ENCODE measurements at places on chromosomes 2 and 18.

DNA sequence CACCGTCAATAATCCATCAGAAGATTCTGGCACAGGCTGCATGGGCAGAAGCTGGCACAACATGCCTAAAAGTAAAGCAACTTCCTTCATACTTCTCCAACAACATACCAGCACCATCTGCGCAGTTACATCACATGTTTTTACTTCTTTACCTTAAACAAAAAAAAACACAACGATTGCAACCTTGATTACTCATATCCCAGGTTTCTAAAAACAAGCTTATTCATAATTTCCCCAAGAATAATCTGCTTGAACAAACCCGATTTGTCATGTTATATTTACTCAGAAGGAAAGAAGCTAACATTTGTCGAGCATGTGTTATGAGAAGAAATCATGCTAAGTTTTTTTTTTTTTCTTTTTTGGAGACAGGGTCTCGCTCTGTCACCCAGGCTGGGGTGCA is 54.7 kb downstream of the THADA start:
- H3K36me3 ChIP-seq = peaks cover 18% of the 10 kb centered on the region
- H3K4me1 ChIP-seq = no peaks in the 10 kb centered on the region
- no peaks in the 10 kb centered on the region for H3K27me3 ChIP-seq
- no peak for DNase-seq
- no peak overlapping the region for H3K4me3 ChIP-seq

- no peak overlapping the region for H3K27ac ChIP-seq
- no peaks in the 10 kb centered on the region for H3K4me1 ChIP-seq
- H3K36me3 ChIP-seq = no peaks in the 10 kb centered on the region
- no peak for DNase-seq
- no peak overlapping the region for H3K4me3 ChIP-seq
Measured at GRCh38 chr2:80244905-80245584, 59.5 kb downstream of the LRRTM1 start.

GRCh38 chr2:49053156-49053555 is 101.2 kb downstream of the FSHR start:
- no peaks in the 10 kb centered on the region for H3K36me3 ChIP-seq
- H3K27me3 ChIP-seq = no peaks in the 10 kb centered on the region
- no peak for DNase-seq
- H3K4me1 ChIP-seq = no peaks in the 10 kb centered on the region

GRCh38 chr18:76456018-76456750 is 38.9 kb downstream of the ZNF516 start:
- no peak overlapping the region for H3K27ac ChIP-seq
- H3K36me3 ChIP-seq = no peaks in the 10 kb centered on the region
- H3K4me1 ChIP-seq = peaks cover 17% of the 10 kb centered on the region
- no peak for DNase-seq

DNA sequence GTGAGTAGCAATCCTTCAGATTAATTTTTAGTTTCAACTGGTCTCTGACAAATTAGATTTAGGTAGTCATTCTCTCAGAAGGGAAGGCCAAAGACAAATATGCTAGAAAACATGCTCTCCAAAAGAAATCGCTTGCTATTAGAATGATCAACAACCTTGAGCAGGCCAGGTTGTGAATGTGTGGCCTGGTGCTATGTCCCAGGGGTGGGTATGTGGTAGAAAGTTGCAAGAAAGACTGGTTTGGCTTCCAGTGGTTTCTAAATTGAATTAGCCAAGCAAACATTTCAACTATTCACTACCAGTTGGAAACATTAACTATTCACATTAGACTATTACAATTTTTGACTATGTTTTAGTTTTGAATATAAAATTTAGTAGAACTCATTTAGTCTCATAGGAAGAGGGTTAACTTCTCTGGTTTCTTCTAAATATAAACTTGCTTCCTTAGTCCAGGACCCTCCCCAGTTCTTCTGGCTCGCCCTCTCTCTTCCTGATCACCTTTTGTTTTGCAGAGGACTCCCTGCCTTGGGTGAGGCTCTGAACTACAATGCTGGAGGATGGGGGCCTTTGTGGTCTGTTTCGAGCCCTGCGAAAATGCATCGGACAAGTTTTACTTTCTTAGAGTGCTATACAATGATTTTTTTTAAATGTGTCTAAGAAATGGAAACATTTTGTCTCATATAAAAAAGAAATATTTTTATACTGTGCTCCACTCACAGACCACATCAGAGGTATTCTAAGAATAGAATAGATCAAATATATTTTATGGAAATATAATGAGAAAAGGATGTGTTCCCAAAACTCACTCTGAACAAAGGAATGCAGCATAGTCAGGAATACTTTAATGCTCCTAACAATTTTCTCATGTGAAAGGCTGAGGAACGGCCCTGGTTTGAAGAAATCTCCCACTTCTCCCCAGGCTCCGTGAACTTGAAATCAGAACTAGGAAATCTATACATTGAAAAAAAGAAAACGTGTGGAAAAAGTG is 375.0 kb upstream of the ZEB2 start:
- no peak overlapping the region for H3K4me3 ChIP-seq
- no peak for DNase-seq
- no peak overlapping the region for H3K27ac ChIP-seq
- no peaks in the 10 kb centered on the region for H3K27me3 ChIP-seq
- peaks cover 3% of the 10 kb centered on the region for H3K4me1 ChIP-seq

DNA sequence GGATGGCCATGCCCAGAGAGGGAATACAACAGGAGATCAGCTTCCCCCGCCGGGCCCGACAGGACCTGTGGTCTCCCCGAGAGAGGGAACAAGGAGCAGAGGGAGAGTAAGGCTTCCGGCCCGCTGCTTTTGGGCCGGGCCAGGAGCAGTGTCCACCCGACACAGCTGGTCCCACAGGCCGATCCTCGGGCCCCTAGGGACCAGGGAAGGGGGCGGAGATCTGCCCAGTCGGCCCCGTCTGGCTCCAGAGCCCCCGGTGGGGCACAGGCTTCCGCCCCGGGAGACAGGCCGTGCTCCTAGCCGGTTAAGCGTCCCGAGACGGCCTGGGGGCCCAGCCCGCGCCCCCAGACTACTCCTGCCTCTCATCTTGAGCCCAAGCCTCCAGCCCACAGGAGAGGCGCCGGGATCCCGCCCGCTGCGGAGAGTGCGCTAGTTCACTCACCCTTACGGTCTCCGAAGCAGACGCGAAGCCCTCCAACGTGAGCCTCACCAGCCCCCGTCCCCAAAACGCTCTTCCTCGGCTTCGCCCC is at the start of gene MCFD2:
Gene MCFD2 (minus strand): TSS at position 526 of the 530 bp plus-strand sequence. CDS start 6,635 bp downstream, outside the sequence.
- peaks cover 30% of the 10 kb centered on the region for H3K4me1 ChIP-seq
- peak within 1 kb of the TSS; percentile 92 for H3K27ac ChIP-seq
- peaks cover 11% of the 10 kb centered on the region for H3K36me3 ChIP-seq
- H3K27me3 ChIP-seq = no peaks in the 10 kb centered on the region

GRCh38 chr2:45285771-45286390 is 276.6 kb upstream of the SIX2 start:
- H3K36me3 ChIP-seq = no peaks in the 10 kb centered on the region
- H3K27me3 ChIP-seq = peaks cover 43% of the 10 kb centered on the region
- H3K4me3 ChIP-seq = no peak overlapping the region
- H3K27ac ChIP-seq = no peak overlapping the region
- DNase-seq = no peak

DNA sequence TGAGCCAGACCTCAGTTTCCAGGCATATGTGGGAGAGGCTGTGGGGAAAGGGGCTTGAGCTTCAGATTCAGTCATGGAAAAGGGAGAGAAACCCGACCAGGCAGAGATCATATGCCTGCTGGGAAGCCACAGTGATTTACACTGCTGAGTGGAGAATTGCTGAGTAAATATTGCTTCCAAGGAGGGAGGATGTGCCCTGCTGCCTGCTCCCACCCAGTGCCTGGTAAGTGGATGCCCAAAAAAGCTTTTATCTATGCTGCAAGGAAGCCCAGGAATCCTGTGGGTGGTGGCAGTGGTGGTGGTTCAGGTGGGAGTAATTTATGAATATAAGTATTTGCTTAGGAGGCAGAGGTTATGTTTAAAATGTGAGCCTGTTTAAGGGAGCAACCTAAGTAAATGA is 39.5 kb downstream of the INO80C start:
- no peaks in the 10 kb centered on the region for H3K4me1 ChIP-seq
- no peaks in the 10 kb centered on the region for H3K27me3 ChIP-seq
- H3K27ac ChIP-seq = no peak overlapping the region

DNA sequence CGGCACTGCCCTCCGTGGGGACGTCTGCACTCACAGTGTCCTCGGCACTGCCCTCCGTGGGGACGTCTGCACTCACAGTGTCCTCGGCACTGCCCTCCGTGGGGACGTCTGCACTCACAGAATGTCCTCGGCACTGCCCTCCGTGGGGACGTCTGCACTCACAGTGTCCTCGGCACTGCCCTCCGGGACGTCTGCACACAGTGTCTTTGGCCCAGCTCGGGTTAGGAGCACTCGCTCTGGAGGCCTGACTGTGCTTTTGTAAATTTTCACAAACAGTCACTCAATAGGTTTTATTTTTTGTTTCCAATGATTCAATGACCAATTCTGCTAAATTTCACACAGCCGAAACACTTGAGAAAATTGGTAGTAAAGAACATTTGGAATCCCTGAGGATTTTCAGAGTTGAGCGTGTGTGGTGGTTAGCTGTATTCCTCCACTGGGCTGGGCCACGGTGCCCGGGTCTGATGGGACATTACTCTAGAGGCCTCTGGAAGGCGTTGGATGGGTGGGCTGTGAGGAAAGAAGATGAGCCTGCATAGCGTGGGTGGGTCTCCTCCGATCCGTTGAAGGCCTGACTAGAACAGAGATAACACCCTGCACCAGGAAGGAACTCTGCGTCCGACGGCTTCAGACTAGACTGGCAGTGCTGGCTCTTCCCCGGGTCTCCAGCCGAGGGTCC is 134.8 kb downstream of the RTP5 start:
- H3K4me3 ChIP-seq = no peak overlapping the region
- H3K4me1 ChIP-seq = peaks cover 2% of the 10 kb centered on the region
- H3K27me3 ChIP-seq = peaks cover 6% of the 10 kb centered on the region
- H3K36me3 ChIP-seq = no peaks in the 10 kb centered on the region
- no peak overlapping the region for H3K27ac ChIP-seq

DNA sequence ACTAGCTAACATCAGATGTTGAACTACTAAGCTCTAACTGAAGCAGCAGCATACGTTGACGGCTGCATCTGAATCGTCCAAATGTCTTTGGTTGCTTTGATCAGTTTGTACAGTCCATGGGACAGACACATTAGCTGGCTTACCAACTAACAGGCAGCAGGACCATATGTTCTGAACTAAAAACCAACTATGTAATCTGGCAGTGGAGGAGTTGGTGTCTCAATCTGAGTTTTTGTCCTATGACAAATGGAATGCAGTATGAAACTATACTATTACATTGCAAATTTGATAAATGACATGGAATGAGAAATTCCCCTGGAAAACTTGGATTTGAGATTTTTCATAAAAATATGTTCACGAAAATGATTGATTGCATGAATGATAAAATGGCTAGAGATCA is 79.5 kb downstream of the EPHA4 start:
- H3K4me3 ChIP-seq = no peak overlapping the region
- no peaks in the 10 kb centered on the region for H3K27me3 ChIP-seq
- no peaks in the 10 kb centered on the region for H3K36me3 ChIP-seq
- H3K27ac ChIP-seq = no peak overlapping the region

GRCh38 chr2:187976259-187976985 is 315.3 kb upstream of the GULP1 start:
- no peaks in the 10 kb centered on the region for H3K27me3 ChIP-seq
- H3K4me1 ChIP-seq = no peaks in the 10 kb centered on the region
- H3K4me3 ChIP-seq = no peak overlapping the region
- H3K27ac ChIP-seq = no peak overlapping the region

DNA sequence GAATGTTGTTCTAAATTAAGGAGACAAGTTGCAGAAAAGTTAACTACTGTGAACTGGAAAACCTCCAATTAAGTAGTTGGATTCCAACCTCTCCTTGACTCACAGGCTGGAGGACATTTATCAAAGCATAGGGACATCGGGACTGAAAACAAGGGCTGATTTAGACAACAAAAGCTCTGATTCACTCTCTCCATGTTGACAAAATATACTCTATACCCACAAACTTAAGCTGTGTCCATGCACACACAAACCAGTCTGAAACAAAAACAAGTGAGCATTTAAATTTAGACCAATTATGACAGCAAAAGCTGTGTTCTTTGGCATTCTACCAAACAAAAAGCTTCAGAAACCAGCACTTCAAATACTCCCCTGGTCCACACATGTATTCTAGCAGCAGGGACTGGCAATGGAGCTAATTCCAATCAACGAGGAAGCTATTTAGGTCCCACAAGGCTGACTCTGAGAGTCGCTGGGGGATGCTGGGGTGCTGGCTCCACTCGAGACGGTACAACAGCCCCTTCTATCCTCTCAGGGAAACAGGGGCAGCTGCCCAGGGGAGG is 71.4 kb downstream of the NXPH2 start:
- H3K4me1 ChIP-seq = no peaks in the 10 kb centered on the region
- no peak overlapping the region for H3K27ac ChIP-seq
- no peaks in the 10 kb centered on the region for H3K36me3 ChIP-seq
- no peak overlapping the region for H3K4me3 ChIP-seq
- no peak for DNase-seq

GRCh38 chr2:223797811-223798721 is 39.3 kb downstream of the AP1S3 start:
- no peaks in the 10 kb centered on the region for H3K27me3 ChIP-seq
- DNase-seq = peak; percentile 7
- H3K4me3 ChIP-seq = no peak overlapping the region
- H3K4me1 ChIP-seq = peaks cover 2% of the 10 kb centered on the region
- peaks cover 7% of the 10 kb centered on the region for H3K36me3 ChIP-seq

DNA sequence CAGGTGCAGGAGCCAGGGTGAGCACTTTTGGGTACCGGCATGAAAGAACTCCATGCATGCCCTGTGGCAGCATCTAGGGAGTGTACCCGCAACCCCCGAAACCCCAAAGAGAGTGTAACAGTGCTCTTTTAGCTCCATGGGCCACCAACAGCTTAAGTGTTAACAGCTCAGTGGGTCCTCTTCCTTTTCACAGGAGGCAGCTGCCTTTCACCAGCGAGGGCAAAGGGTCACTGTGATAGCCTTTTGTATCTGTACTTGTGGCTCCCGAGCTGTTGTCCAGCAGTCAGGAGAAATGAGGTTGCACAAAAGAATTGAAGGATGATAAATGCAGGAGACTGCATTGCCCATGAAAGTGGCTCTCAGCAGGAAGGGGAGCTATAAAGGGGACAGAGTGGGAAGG is 1166.3 kb upstream of the ACVR2A start:
- H3K4me3 ChIP-seq = no peak overlapping the region
- DNase-seq = no peak
- H3K36me3 ChIP-seq = no peaks in the 10 kb centered on the region

DNA sequence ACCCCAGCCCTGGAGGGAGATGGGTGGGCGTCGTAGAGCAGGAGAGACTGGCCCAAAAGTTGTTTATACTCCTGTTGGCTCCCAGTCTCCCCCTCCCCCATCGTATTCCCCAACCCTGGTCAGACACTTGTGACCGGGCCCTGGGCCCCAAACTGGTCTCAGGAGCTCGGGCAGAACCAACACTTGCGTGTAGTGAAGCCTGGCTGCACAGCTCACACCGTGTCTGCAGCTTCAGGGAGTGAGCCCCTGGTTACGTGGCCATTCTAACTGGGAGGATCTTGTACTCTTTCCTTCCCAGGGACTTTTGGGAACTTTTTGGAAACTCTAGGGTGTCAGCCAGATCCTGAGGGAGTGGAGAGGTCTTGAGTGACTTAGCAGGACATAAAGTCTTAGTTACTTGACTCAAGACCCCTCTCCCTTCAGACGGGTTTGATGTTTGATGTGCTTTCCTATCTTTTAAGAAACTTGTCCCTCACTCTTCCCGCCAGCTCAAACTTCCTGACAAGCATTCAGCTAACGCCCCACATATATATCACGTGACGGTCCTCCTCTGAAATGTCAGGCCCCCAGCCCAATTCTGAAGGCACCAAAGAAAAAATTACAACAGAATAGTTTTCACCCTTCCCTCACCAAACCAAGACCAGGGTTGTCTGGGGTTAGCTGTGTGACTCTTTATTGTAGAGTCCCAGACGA is 2.3 kb downstream of the PKDCC start:
- no peak overlapping the region for H3K27ac ChIP-seq
- H3K36me3 ChIP-seq = no peaks in the 10 kb centered on the region
- peaks cover 56% of the 10 kb centered on the region for H3K27me3 ChIP-seq
- H3K4me1 ChIP-seq = peaks cover 3% of the 10 kb centered on the region

- DNase-seq = no peak
- H3K27ac ChIP-seq = no peak overlapping the region
Measured at GRCh38 chr18:55302167-55302833, 285.7 kb downstream of the TCF4 start.
